Neuronal stem cell (in vitro differentiated cells): ENCODE measurements at places on chromosomes 3 and 15.

DNA sequence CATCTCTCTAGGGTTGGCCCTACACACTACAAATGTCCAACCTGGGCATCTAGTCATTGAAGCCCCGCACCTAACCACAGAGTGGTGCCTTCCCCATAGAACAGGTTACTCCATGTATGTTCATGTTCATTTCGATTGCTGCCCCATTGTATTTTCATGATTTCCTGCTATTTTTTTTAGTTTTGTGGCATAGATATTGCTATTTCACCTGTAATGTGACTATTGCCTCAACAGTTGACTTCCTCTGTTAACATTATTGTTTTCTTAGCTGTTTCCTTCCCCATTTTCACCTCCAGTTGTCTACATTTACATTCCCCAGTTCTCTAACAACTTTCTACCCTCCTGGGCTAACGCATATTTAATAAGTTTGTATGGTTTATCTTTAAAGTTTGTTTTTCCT is 137.7 kb upstream of the RBMS3 start:
- DNase-seq: no peak

DNA sequence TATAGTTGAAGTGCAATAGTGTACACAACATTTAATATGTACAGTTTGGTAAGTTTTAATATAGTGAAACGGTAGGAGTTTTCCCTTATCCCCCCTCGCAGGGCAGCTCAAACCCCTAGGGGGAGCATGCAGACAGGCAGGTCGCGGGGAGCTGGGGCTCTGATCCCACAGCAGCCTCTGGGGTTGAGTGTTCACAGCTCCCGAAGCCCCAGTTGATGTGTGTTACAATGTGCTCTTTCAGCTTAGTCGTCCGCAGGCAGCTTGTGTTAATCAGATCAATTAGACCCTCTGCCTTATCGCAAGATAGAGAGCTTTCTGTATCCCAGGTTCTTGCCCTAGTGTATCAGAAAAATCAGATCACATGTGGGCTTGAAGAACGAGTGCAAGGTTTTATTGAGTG is 143.1 kb upstream of the CHRNA7 start:
- DNase-seq: no peak

GRCh38 chr3:129837065-129837642 is 56.4 kb downstream of the TMCC1 start:
- DNase-seq: no peak

GRCh38 chr3:186609247-186609868 is 3.5 kb upstream of the AHSG start:
- no peak for DNase-seq

- DNase-seq: no peak
Measured at GRCh38 chr3:188526057-188526456, 372.1 kb downstream of the LPP start.

DNA sequence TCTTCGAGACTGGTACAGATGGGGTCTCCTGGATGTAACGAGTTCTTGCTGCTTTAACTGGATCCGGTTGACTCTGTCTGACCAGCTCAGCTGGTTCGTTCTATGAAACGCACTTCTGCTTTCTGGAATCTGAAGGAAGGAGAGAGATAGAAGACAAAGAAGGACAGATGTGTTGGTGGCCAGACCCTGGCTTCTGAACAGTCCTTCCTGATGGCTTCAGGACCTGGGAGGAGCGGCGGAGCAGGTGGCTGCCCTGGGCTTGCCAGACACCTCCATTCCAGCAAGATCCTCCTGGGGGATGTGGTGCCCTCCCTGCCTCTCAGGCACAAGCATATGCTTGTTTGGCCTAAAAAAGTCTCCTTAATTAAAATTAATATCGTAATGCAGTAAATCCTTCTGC is 99.9 kb downstream of the APBA2 start:
- DNase-seq: no peak

DNA sequence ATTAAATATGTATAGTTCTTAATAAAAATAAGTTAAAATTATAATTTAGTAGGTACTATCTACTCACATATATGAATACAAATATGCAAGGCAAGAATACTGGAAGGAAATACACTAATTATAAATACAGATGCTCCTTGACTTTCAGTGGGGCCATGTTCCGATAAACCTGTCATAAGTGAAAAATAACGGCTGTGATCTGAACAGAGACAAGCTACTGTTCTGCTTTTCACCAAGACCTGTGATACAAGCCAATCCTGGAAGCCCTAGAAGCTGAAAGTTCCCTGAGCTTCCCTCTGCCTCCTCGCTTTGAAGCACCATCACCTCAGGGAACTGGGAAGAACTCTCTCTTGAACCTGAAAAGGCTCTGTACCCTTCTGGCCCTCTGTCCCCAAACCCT is 55.4 kb downstream of the SLC12A8 start:
- DNase-seq: no peak

DNA sequence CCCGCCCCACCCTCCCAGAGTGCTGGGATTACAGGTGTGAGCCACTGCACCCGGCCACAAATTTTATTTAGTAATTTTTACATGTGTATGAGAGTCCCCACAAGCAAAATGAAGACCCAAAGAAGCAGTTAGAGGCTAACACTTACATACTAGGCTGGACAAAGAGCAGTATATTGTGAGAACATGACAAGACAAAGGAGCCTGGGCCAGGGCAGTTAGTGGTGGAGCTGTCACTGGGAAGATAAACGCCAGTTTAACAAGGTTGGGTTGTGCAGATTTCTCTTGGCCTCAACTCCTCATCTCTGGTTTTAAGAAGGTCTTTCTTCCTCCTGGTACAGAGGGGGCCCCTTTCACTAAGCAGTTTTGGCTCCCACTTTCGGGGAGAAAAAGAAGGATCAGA is 19.9 kb upstream of the FAM174B start:
- DNase-seq: no peak
